ENCODE measurements at places on chromosomes 6 and 20.

DNA sequence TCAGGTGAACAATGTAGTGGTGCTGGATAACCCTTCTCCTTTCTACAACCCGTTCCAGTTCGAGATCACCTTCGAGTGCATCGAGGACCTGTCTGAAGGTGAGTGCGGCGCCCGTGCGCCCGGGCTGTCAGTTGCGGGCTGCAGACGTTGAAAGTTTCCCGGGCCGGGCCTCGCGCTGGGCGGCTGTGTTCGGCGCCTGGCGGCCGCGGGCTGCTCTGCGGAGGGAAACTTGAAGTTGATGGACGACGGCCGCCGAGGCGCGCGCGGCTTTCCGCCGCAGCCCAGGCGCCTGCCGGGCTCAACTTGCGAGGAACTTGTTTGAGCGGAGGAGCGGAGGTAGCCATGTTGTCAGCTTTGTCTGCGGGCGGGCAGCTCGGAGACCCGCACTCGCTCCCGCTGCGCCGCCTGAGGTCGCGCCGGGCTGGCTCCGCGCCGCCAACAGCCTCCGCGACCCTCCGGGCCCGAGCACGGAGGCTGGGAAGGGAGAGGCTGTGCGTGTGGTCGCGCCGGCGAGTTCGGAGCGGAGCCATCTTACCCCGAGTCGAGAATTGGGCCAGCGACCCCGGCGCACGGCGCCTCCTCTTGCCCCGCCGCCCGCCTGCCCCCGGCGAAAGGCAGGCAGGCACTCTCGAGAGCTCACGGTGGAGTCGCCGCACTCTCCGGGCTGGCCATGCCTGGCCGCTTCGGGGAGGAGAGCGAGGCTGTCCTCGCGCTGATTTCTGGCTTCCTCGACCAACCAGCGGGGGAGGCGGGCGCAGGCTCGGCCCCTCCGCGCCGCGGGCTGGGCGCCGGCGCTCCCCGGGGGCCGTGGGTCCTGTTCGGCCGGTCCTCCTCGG, 691 bp downstream of the ASF1A start:
- DNase-seq, result peak; percentile 67

DNA sequence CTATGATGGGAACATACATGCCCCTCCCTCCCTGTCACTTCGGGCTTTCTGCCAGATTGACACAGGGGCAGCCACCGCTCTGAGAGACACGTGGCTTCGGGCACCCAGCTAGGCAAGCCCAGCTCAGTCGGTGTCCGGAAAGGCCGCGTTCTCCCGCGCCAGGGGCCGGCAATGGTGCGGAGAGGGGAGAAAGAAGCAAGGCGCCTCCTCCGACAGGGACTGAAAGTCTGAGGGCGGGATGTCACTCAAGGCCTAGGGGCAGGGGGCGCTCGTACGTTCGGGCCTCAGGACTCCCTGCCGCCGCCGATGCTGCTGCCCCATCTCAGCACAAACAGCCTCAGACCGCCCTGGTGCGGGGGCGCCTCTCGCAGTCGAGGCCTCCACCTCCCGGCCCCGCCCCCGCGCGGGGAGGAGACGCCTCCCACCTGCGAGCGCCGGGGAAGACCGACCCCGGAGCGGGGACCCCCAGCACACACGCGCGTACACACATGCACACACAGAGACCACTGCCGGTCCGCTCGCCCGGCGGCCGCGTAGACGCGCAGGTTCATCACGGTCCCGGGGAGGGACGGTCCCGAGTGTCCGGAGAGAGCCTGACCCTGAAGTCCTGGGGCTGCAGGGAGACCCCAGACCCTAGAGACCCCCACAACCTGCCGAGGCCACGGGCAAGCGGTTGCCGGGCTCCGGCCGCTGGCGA, 1.9 kb downstream of the GRM4 start:
- DNase-seq, result peak; percentile 45

DNA sequence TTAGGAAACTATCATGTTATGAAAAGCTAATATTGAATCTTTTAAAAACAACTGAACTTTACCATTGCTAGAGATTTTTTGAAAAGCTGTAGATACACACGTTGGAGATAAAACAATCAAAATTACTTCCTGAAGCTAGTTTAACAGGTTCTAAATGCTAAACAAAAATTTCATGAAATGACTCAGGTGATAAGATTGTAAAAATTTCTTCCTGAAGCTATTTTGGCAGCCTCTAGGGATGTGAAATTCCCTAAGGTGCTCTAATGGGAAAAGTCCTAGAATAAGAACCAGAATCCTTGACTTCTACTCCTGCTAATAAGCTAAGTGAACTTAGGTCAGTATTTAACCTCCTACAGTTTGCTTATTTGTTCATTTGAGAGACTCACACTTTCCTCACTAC, 8.5 kb downstream of the GCM2 start:
- no peak for DNase-seq

- DNase-seq, result no peak
These were observed 188.4 kb downstream of the JARID2 start for GRCh38 chr6:15434263-15434662.

DNA sequence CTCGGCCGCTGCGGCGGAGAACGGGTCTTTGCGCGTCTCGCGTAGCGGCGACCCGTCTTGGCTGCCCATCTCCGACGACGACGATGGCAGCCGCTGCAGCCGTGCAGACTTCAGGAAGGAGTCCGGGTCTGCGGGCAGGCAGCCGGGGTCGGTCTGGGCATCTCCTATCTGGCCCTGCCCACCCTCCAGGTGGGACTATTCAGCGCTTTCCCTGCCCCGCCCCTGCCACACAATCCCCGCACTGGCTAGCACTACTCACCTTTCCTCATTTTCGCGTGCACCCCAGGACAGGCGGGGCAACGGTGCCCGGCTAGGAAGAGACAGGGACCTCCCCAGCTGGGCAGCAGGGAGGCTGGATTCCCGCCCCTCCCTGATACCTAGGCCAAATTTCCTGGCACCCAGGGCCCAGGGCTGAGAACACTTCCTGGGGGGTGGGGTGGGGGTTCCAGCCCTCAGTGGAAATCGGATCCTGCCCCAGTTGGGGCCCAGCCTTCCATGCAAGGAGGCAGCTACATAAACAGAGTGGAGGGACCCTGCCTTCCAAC, 9.2 kb downstream of the GGT7 start:
- DNase-seq, result no peak

GRCh38 chr20:63098195-63098810, 91.5 kb upstream of the BHLHE23 start:
- no peak for DNase-seq

DNA sequence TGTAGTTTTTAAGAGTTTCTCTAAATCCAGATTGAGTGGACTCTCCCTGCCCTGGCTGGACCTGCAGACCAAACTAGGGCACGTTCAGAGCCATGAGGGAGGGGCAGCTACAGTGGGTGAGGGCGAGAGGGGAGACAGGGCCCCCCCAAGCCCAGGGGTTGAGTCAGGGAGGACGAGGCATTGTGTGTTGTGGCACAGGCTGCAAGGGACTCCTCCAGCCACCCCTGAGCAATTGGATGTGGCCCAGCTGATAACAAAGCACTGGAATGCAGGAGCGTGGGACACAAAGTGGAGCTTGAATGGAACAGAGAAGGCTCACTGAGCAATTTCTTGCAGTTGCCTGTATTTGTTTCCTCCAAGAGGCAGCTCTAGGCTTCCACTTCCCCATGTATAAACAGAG, 43.5 kb upstream of the MYL9 start:
- no peak for DNase-seq

DNA sequence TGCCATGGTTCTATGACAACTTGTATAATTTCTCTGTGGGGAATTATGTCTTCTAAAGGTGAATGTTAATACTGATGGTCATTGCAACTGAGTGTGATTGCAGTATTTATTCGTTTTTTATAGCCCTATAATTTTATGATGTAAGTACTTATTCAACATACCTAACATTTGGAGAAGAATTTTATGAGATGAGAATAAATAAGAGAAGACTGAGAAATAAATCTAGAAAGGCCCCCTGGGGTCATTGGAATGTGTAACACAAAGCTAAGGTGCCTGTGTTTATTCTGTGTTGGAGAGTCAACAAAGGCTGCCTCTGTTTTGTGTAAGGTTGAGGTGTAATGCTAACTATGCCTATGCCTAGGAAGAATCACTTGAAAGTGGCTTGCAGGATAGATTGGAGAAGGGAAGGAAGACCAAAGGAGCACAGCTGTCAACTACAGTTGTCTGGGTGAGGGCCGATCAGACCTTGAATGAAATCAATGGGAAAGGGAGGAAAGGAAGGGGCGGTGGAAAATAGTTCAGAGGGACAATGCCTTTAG, 1076.7 kb downstream of the KIF16B start:
- DNase-seq, result no peak

DNA sequence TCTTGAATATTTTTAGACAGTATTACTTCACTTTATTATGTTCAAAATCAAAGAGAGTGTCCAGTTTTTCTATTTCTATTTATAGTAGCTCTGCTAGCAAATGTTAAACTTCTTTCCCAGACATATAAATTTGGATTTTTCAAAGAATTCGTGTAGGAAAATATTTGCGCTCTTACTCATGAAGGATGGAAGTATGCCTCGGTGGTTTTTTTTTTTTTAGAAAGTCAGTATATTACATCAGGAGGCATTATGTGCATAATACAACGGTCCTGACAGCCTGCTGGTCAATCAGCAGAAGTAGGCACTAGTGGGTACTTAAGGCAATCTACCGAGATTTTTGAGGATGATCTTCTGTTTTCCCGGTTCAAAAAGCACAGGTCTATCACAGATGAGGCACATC, 249.3 kb downstream of the TBX18 start:
- no peak for DNase-seq

DNA sequence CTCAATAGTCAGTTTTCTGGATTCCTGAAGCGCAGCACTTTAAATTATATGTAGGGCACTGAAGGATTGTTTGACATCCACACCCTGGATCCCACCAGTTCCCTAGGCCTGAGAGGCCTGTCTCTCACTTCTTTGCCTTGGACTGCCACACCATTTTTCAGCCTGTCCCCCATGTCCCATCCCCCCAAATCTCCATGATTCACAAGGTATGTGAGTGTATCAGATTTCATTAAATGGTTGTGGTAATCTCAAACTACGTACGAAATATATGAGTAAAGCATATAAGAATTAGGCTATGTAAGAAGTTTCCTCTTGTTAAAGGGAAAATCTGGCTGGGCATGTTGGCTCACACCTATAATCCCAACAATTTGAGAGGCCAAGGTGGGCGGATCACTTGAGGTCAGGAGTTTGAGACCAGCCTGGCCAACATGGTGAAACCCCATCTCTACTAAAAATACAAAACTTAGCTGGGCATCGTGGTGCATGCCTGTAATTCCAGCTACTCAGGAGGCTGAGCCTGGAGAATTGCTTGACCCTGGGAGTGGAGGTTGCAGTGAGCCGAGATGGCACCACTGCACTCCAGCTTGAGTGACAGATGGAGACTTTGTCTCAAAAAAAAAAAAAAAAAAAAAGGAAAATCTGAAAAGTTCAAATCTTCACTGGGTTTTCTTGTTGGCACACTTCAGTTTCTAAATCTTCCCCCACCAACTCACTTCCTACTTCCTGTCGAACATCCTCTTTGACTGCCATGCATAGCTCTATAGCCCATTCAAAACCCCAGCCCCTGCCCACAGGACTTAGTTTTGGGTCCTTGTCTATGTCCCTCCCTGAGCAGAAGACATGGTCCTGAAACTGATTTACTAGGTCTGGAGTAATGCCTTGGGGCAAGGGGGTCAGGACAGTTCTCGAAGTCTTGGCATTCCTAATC, 97.3 kb upstream of the SHLD1 start:
- no peak for DNase-seq

DNA sequence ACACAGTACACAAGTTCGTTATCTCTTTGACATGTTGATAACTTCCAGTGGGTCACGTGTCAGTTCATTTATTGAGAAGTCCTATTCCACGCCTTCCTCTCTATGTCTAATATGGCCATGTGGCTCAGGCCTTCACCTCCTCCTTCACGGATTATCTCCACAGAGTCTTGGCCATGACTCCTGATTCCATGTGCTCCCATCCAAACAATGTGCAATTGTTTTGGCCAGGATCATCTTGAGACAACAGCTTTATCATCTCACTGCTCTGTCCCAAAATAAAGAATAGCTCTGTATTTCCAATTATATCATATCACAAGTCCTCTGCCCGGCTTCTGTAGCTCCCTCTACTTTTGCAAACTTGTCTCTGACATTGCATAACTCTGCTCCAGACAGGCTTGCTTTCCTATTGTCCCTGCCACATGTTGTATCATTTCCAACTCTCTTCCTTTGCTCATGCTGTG, 11.1 kb upstream of the TXNDC5 start:
- no peak for DNase-seq

DNA sequence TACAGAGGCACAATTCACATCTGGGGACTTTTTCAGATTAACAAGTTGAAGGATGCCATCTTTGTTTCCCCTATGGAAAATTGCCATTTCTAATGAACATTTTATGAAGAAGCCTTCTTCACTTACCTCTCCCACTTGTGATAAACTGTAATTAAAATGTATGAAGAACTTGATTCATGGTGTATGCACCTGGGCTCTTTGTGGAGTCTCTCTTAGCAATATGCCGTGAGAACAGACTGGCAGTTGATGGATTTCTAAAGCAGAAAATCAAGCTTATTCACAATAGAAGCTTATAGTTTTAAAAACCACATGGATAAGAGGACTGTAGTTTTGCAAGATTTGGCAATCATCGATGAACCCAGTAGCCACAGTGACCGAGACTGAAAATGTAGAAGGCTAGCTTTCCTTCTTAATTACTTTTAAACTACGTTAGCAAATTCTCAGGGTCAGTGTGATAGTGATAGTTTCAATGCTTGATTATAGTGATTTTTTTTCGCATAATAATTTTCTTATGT, 270.6 kb downstream of the PRL start:
- DNase-seq, result no peak

Data from bone marrow (tissue), 2 donors.